NCI-H510A treated with DMSO at 0.1 percent for 48 hours (cell line): ENCODE measurements at places on chromosomes 6 and 20.

DNA sequence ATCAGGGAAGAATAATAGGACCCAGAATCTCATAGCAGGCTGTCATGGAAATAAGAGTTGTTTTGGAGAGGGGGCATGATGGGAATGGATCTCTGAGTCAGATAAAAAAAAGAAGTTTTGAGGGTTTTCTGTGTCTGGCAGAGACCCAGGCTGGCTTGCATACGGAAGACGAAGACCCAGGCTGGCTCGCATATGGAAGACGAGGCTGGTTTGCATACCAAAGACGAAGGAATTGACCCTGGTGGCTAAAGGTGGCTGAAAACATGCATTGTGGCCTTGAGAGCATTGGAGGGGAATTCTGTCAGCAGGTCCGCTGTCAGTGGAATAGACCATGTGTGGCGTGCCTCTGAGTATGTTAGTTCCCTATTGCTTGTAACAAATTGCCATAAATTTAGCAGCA lies 335.1 kb downstream of the BTBD3 start:
- no peak for DNase-seq

GRCh38 chr6:45109551-45109950 lies 218.6 kb upstream of the RUNX2 start:
- DNase-seq = no peak

DNA sequence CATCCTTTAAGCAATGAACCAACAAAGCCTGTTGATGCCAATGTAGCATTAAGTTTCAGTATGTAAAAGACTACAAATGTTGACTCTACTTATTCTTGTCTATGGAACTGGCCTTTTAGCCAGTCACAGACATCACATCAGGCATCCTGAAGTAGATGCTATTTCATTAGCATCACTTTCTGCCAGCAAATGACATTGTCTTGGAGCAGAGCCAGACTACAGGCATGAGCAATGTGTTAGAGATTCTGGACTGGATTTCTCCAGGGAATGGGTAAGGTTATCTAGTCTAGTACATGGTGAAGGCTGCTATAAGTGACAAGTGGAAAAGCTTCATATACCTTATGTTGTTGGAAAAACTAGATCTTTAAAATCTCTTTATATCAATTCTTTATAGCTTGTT lies 142.9 kb downstream of the ADGRB3 start:
- peak; percentile 71 for DNase-seq

GRCh38 chr6:112575309-112575834 lies 228.2 kb downstream of the RFPL4B start:
- peak; percentile 38 for DNase-seq

GRCh38 chr6:49632727-49633126 lies 3.9 kb downstream of the RHAG start:
- no peak for DNase-seq

GRCh38 chr6:106197441-106197840 lies 111.3 kb downstream of the PRDM1 start:
- no peak for DNase-seq

- no peak for DNase-seq
Measured at GRCh38 chr6:140321891-140322290, 947.4 kb upstream of the CITED2 start.

DNA sequence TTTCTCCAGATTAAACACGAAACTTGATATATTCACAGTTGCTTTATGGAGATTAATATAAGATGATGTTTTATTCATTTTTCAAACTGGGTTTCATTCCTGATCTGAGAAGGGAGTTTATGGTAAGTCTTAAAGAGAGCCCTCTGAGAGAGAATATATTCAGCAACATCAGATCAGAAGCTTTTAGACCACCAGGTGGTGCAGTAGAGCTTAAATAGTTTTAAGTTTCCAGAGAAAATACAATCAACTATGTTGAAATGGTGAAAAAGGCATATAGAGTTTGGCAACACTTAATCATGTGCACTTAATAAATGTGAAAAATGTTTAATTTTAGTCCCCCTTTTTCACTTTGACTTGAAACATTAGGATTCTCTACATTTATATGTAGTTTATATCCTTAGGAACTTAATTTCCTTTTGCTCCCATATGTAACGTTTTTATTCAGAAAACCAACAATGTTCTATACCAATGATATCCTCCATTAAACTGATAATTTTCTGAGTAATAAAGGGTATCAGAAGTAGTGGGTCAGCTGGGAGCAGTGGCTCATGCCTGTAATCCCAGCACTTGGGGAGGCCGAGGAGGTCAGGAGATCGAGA lies 86.4 kb upstream of the CLDN20 start:
- DNase-seq = peak; percentile 45

DNA sequence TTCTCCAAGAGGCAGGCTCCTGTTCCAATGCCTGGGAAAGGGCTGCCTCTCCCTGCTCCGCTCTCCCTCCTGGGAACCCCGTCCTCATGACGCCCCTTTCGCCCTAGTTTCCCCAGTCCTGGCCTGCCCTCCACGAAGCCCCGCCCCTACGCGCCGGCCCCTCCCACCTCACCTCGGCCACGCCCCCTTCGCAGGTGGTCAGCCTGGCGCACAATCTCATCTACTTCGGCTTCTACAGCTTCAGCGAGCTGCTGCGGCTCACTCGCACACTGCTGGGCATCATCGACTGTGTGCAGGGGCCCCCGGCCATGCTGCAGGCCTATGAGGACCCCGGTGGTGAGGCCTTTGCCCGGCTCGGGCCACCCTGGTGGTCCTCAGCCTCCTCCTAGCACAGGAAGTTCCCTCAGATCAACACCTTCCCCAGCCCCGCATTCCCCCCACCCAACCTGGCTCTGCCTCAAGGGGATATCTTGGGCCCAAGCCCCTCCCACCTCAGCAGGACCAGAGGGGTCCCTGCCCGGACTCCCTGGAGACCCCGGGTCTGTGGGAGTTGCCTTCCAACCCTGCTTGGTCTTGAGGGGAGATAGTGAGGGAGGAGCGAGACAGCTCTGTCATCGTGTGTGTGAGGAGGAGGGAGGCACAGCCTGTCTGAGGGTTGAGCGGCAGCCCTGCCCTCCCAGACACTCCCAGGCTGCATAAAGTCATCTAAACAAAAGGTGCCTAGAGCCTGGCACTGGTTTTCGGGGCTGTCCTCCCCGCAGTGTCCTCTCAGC lies 40.3 kb downstream of the UQCC2 start:
- DNase-seq = no peak
